Astrocyte of the cerebellum (primary cell): ENCODE measurements at places on chromosomes 12 and 14.

GRCh38 chr14:75370416-75371205, 57.2 kb upstream of the JDP2 start:
- DNase-seq: no peak

GRCh38 chr12:39405580-39405979, 37.3 kb downstream of the KIF21A start:
- DNase-seq: no peak

DNA sequence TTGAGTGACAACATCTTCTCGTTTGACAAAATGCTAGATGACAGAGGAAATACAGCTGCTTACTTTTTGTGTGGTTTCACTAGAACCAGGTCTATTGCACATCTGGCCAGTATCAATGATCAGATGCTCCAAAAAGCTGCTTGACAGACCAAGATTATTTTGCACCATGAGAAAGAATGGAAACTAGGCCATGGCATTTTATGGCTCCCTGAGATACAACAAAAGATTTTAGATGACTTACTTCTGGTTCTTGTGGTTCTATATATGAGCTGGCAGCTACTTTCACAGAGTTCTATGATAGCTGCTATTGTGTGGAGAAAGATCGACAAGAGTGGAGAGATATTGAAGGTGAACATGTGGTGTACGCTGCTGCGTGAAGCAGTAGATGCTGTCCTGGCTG, 25.9 kb upstream of the PPFIBP1 start:
- no peak for DNase-seq

GRCh38 chr14:69615496-69616407, 4.4 kb downstream of the SUSD6 start:
- DNase-seq: peak; percentile 71

DNA sequence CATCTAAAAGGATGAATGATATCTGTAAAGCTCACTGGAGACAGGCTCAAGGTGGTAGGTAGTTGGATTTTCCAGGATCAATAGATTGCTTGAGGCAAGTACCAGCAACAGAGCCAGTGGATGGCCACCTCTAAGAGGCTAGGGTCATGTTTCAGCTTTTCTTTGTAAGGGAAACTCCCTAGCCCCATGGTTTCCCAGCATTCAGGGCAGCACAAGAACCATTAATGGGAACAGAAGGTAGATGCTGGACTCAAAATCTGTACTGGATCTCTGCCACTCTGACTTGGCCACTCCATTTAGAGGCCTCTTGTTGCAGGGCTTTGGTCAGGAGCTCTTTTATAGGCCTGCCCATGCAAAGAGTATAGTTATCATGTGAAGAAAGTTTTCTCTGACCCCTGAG, 76.1 kb upstream of the DYRK2 start:
- DNase-seq: no peak

GRCh38 chr12:81249976-81250375, 172.1 kb downstream of the ACSS3 start:
- peak; percentile 20 for DNase-seq

GRCh38 chr12:53006810-53007309, 604 bp downstream of the EIF4B start:
- no peak for DNase-seq

DNA sequence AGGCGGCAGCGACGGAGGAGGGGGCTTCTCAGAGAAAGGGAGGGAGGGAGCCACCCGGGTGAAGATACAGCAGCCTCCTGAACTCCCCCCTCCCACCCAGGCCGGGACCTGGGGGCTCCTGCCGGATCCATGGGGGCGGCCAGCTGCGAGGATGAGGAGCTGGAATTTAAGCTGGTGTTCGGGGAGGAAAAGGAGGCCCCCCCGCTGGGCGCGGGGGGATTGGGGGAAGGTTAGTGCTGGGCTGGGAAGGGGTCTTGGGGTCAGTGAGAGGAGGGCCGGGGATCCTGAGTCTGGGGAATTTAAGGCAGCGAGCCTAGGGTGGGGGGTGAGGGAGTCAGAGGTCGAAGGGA, 203 bp downstream of the NFATC4 start:
- DNase-seq: no peak

DNA sequence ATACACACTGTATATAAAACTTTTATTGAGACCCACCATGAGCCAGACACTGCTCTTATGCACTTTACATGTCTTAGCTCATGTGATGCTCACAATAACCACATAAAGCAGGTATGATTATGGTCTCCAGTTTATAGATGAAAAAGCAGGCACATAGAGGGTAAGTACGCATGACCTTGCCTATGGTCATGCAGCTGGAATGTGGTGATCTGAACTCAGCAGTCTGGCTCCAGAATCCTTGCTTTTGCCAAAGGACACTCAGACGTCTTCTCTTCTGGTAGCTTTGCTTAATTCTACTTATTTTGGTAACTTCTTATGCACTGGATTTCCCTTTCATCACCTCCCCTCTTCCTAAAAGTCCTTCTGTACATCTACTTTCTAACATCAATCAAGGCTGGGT, 103.3 kb upstream of the CRY1 start:
- DNase-seq: no peak

GRCh38 chr12:121872546-121873215, 14.0 kb upstream of the HPD start:
- DNase-seq: peak; percentile 47

- DNase-seq: no peak
Measured at GRCh38 chr12:124685689-124686369, 118.4 kb upstream of the NCOR2 start.

GRCh38 chr12:54019091-54019811, 9.0 kb upstream of the HOXC6 start:
- no peak for DNase-seq

- DNase-seq: no peak
Measured at GRCh38 chr14:23047034-23047634, 5.1 kb downstream of the PSMB11 start.

GRCh38 chr14:68714991-68715924, 77.6 kb downstream of the ZFP36L1 start:
- DNase-seq: no peak

- DNase-seq: peak; percentile 81
Measured at GRCh38 chr12:67456431-67456901, 187.3 kb downstream of the CAND1 start.

GRCh38 chr12:12537421-12537820, 25.2 kb downstream of the DUSP16 start:
- no peak for DNase-seq

DNA sequence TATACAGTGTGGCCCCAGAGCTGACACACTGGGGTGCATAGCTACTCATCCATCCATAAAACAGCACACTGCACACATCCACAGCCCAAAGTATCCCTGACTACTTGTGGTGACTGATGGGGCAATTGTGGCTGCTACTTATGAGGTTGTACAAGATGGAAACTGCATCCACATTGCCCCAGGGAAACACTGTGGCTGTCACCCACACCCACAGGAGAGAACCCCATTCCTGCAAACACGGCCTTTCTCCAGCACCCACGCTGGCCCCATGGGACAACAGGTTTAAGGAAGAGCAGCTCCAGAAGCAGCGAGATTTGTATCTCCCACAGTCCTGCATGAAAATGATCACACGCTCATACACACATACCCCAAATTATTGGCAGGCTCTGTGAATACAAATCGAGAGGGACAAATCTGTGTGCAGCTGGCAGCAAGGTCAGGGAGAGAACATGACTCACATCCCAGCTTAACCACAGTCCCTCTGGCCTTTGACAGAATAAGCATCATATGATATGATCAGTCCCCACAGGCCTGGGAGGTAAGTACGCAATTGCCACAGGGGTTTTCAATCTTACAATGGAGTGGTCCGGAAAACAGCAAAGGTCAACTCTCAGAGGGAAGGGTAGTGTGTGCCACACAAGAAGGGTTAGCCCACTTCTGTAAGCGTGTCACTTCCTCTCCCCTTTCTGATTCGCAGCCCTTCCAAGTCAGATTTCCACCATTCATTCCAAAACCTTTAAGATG, 61.9 kb downstream of the ESR2 start:
- peak; percentile 88 for DNase-seq

DNA sequence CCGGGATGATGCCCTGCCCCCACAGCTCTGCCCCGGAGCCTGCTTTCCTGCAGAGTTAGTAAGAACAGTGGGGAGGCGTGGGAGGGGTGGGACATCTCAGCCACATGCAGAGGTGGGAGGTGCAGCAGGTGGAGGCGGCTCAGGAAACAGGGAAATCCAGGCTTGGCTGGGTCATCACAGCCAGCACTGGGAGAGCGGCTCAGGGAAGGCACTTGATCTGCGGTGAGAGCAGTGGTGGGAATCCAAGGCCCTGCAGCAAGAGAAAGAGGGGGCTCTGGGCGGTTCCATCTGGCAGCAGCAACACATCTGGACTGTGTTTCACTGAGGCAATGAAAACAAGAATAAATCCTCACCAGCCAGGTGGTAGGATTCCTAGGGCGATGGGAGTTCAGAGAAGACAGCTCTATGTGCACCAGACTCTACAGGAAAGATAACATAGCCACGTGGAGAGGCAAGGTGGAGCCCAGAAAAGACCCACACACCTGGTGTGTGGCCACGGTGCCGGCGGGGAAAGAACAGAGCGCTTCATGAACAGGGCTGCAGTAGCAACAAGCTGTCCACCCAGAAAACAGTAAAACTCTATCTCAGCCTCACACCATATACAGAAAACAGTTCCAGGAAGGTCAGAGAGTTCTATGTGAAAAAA, 57.6 kb downstream of the CCDC85C start:
- DNase-seq: no peak

DNA sequence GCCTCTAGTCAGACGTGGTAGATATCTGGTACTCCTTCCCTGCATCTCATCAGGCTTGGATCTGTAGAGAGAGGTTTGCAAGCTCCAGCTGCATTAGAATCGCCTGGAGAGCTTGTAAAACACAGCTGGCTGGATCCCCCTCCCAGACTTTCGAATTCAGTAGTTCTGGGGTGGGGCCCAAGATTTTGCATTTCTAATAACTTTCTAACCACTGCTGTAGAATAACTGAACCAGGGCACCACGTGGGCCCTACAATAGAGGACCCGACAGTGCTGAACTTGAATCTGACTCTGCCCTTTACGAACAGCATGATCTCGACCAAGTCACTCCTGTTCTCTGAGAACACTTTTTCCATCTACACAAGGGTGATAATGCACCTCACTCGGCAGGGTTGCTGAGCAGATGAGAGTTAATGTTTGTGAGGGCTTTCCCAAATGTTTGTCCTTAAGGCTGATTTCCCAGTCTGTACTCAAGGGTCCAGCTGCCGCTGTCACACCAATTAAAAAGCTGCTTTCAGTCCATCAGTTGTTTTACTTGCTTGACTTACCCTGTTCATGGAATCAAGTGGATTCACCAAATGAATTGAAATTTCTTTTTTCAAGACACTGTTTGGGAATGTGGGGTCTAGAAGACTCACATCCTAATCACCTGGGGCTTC, 86.6 kb upstream of the SLC24A4 start:
- DNase-seq: no peak

DNA sequence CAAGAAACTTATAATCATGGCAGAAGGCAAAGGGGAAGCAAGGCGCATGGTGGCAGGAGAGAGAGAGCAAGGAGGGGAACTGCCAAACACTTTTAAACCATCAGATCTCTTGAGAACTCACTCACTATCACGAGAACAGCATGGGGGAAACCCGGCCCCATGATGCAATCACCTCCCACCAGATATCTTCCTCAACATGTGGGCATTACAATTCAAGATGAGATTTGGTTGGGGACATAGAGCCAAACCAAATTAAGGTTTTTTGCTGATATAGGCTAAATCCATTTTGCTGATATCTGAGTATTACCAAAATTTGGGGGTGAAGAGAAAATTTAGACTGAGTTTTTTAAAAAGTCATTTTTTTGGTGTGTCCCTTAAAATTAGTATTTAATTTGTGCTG, 54.9 kb upstream of the TMX1 start:
- no peak for DNase-seq

- DNase-seq: no peak
Measured at GRCh38 chr14:21024585-21025370, at the start of gene NDRG2. NDRG2 (minus strand) TSS chr14:21025061; CDS start chr14:21023315, 1,746 bp downstream.
